Astrocyte (in vitro differentiated cells and primary cell): ENCODE measurements at places on chromosomes 11 and 22. TPM values are rescaled to one million over a fixed set of nuclear protein-coding genes. Genes with fewer than 3 reads are reported as not detected.

RPS19BP1 gene
- total RNA-seq: 45.5 and 58.7 TPM in 2 replicates

ADM2 gene
- 23.0 and 26.3 TPM in 2 replicates for total RNA-seq

- no peak overlapping the region for H3K4me3 ChIP-seq
- DNase-seq: no peak
- H3K27ac ChIP-seq: no peak overlapping the region
- H3K36me3 ChIP-seq: no peaks in the 10 kb centered on the region
- no peaks in the 10 kb centered on the region for H3K27me3 ChIP-seq
These were observed 28.4 kb upstream of the HMOX1 start for GRCh38 chr22:35352214-35353111.

DNA sequence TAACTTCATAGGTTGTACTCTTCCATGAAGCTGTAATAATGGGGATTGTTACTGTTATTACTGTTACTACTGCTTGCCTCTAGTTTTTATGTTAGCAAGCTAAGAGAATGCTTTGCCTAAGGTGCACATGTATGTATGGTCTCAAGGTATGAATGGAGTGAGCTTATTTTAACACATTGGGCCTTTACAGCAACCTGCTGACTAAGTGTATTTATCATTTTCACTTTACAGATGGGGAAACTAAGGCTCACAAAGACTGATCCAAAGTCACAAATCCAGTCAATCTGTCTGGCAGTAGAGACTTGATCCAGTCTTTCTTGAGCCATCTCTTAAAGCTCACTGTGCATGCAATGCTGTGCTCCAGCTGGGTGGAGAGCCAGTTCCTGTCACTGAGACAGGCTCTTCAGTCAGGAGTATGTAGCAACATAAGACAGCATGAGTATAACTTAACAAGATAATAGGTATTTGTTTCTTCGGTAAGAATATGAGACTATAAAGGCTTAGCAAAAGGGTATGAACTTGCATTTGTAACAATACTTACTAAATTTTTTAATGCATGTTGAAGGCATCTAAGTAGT, 66.5 kb downstream of the PPP2R1B start:
- no peaks in the 10 kb centered on the region for H3K27me3 ChIP-seq
- H3K4me1 ChIP-seq: peaks cover 13% of the 10 kb centered on the region
- H3K4me3 ChIP-seq: no peak overlapping the region
- no peaks in the 10 kb centered on the region for H3K36me3 ChIP-seq

FAM227A gene
- total RNA-seq: 2.3 and 3.4 TPM in 2 replicates

OR52E8 gene
- total RNA-seq: not detected in 2 replicates

GRCh38 chr11:126072801-126073594, 10.3 kb upstream of the CDON start:
- peaks cover 6% of the 10 kb centered on the region for H3K4me1 ChIP-seq
- H3K4me3 ChIP-seq: no peak overlapping the region
- H3K36me3 ChIP-seq: no peaks in the 10 kb centered on the region
- no peaks in the 10 kb centered on the region for H3K27me3 ChIP-seq
- DNase-seq: peak; percentile 35

GRCh38 chr11:69094111-69094914, 45.6 kb downstream of the TPCN2 start:
- H3K27me3 ChIP-seq: peaks cover under 1% of the 10 kb centered on the region
- H3K27ac ChIP-seq: no peak overlapping the region
- no peak overlapping the region for H3K4me3 ChIP-seq
- H3K36me3 ChIP-seq: no peaks in the 10 kb centered on the region
- DNase-seq: no peak

DNA sequence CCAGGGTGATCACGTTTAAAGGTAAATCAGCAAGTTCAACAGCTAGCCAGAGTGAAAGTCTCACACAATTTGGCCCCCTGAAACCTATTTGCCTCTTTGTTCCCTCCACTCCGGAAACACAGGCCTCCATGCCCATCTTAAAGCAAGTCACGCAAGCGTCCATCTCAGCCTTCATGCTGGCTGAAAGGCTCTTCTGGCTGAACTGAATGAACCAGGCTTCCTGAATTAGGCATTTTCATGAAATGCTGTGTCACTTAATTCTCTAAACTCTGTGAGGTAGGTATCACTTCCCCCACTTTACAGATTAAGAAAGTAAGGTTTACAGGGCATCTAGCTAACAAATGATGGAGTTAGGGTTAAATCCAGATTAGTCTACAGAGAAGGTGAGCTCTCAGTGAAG, 1.4 kb downstream of the SLC25A17 start:
- H3K36me3 ChIP-seq: no peaks in the 10 kb centered on the region
- H3K4me1 ChIP-seq: peaks cover 6% of the 10 kb centered on the region
- no peaks in the 10 kb centered on the region for H3K27me3 ChIP-seq

DNA sequence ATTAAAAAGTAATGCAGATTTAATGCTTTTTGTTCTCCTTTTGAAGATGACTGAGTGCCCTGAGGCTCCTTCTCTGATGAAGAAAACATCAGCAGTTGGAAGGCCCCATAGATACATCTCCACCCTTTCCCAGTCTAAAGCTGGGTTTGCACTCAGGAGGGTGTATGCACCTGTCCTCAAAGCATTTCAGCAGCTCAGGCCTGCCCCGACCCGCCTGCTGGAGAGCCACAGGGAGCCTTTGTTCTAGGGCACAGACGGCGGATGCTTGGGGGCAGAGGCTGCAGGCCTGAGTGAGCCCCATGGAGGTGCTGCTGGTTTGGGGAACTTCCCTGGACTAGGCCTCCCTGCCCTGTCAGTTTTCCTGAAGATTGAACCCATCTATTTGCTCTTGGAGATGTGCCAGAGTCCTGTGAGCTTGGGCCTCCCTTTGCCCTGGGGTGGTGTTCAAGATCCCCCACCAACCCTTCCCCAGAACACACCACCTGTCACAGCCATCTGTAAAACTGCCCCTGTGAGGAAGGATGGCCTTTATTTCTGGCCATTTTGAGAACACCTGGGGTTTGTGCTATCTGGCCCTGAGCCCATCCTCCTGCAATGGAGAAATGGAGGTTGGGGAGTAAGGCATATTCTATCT, 160.0 kb downstream of the NAV2 start:
- peaks cover 14% of the 10 kb centered on the region for H3K4me1 ChIP-seq
- DNase-seq: no peak
- H3K27me3 ChIP-seq: no peaks in the 10 kb centered on the region
- no peaks in the 10 kb centered on the region for H3K36me3 ChIP-seq
- H3K4me3 ChIP-seq: no peak overlapping the region

DNA sequence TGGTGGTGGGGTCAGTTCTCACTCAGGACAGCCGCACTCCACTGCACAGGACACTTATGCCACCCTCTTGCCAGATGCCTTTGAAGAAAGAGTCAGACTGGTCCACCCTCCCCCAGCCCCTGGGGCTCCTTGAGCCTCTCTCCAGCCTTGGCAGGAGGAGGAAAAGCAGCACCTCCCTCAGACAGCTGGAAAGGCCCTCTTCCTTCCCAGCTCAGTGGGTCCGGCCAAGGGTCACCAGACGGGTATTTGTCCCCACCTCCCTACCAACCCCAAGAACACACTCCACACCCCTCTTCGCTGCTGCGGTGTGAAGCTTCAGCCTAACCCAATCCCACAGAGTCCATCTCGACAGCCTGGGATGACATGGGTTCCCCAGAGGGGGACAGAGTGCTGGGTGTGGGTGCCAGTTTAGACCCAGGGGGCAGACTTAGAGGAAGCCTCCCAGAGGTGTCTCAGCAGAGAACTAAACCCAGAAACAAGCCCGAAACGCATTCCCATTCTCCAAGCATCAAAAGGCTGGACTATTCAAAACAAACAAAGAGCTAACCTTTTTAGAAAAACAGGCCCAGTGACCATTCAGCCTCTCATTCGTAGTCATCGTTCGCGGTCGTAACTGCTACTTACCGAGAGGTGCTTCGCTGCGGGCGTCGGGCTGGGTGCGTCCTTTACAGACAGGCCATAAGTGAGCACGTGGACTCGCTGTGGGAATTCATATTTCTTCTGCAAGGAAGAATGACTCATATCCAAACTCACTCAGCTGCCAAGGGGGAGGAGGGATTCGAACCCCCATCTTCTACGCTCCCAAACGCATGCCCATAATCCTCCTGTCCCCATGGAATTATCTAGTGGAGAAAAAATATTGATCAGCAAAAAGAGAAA, 57.5 kb upstream of the ANO1 start:
- no peaks in the 10 kb centered on the region for H3K36me3 ChIP-seq
- H3K27me3 ChIP-seq: no peaks in the 10 kb centered on the region
- H3K4me3 ChIP-seq: no peak overlapping the region
- H3K4me1 ChIP-seq: peaks cover 20% of the 10 kb centered on the region

TRIM48 gene
- total RNA-seq: not detected in 2 replicates

SYT13 gene
- total RNA-seq: 0.50 and 1.4 TPM in 2 replicates

DNA sequence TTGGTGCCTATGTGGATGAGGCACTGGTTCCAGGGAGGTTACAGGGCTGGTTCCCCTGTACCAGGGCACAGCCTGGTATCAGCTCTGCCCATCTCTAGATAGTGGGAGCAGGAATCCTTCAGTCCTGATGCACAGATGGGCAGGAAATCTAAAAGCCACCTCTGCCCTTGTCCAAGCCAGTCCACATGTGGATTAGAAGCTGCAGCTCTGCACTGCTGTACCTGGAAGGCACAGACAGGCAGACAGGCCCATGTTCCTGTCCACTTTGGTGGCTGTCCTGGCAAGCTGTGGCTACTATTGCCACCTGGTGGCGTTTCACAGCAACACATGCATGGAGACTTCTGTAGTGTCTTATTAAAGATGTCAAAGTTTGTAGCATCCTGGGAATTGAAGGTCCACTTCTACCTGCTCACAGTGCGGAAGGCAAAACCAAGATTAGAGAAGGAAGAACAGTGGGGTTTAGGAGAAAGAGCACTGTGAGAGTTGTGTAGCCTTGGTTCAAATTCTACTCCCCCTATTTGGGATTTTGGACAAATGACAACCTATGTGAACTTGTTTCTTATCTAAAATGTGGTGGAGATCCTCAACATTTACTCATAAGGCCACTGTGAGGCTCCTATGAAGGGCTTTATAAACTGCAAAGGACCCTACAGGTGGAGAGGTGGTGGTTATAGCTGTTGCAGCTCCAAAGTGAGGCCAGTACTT, 30.1 kb downstream of the NAV2 start:
- no peaks in the 10 kb centered on the region for H3K36me3 ChIP-seq
- H3K27me3 ChIP-seq: no peaks in the 10 kb centered on the region
- H3K27ac ChIP-seq: no peak overlapping the region
- peak; percentile 48 for DNase-seq
- H3K4me3 ChIP-seq: no peak overlapping the region
- H3K4me1 ChIP-seq: no peaks in the 10 kb centered on the region

- H3K4me3 ChIP-seq: no peak overlapping the region
- no peaks in the 10 kb centered on the region for H3K27me3 ChIP-seq
- no peak for DNase-seq
- H3K4me1 ChIP-seq: peaks cover 16% of the 10 kb centered on the region
These were observed 313.7 kb downstream of the SWAP70 start for GRCh38 chr11:9977554-9977953.

DNA sequence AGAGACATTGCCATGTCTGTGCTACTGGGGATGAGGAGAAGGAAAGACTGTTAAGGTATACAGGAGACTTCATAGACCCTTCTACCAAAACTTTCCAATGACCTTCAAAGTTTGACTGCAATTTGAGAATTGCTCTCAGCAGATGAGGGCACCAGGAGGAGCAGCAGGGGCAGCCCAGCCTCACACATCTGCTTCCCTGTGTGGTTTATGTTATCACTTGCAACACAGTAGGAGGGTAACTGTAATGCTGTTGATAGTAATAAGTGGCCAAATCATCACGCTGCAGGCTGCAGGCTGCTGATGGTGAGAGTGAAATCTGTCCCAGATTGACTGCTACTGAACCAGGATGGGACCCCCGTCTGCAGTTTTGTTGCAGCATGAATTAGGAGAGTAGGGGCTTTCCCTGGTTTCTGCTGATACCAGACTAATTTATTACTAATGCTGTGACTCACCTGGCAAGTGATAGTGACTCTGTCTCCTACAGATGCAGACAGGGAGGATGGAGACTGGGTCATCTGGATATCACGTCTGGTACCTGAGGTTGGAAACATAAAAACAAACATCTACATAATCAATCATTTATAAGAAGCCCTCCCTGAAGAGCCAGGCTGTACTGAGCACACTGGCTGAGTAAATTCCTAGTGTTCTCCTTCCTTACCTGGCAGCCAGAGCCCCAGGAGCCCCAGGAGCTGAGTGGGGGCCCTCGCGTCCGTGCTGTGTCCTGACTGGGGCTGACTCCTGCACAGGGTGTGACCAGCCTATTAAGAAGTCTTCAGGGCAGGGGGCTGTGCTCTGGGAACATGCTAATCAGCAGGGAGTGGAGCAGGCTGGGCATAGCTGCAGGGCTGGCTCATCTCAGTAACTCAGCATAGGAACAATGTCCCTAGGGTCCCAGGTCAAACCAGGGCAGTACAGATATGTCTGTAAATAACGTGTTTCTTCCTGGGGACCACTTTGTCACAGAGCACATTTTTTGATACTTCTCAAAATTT, 74.4 kb downstream of the GAB4 start:
- no peak overlapping the region for H3K4me3 ChIP-seq
- no peaks in the 10 kb centered on the region for H3K4me1 ChIP-seq
- no peaks in the 10 kb centered on the region for H3K36me3 ChIP-seq
- no peak for DNase-seq
- no peak overlapping the region for H3K27ac ChIP-seq

OR5M10 gene
- not detected in 2 replicates for total RNA-seq

MS4A1 gene
- not detected in 2 replicates for total RNA-seq

DNA sequence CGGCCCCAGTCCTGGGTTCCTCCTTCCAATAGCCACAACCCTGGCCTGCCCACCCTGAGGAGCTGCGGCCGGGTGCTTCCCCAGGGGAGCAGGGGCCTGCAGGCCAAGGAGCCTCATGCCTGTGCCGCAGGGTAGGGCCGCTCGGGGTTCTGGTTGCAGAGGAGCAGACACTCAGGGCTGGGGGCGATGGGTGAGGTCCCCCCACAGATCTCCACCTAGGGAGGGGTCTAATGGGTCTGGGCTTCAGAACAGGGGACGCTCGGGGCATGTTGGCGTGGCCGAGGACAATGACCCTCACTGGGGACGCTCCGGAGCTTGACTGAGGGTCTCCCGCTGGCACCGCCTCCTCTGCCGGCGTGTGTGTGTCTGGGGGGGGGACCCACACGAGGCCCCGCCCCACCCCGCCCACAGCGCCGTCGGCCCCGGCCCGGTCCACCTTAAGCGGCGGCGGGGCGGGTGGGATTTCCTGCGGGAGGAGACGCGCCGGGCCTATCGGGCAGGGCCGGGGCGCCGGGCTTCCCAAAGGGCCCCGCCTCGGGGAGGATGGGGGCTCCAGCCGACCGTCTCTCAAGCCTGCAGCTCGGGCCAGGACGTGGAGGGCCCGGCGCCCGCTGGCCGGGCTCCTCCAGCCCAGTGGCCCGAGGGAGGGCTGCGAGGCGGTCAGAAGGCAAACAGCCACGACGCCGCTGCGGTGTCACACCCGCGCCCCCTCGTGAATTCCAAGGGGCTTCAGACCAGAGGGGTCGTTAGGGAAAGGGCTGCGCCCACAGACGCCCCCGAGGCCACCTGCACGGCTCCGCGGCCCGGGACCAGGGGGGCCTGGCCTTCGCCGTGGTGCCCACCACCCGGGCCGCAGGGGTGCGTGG, 640 bp upstream of the ZDHHC8 start:
- no peaks in the 10 kb centered on the region for H3K27me3 ChIP-seq
- peak; percentile 66 for DNase-seq
- peak overlapping the region; percentile 59 for H3K27ac ChIP-seq
- peaks cover 3% of the 10 kb centered on the region for H3K36me3 ChIP-seq
- peaks cover 8% of the 10 kb centered on the region for H3K4me1 ChIP-seq
- H3K4me3 ChIP-seq: peak overlapping the region; percentile 70

- peak; percentile 74 for DNase-seq
- H3K4me3 ChIP-seq: peak overlapping the region; percentile 42
- peaks cover 14% of the 10 kb centered on the region for H3K4me1 ChIP-seq
- no peaks in the 10 kb centered on the region for H3K27me3 ChIP-seq
- peak overlapping the region; percentile 89 for H3K27ac ChIP-seq
These were observed 31.7 kb downstream of the PAX6 start for GRCh38 chr11:31779374-31779791.
